Colonic mucosa (tissue), 4 donors: ENCODE measurements at places on chromosomes 4 and X.

DNA sequence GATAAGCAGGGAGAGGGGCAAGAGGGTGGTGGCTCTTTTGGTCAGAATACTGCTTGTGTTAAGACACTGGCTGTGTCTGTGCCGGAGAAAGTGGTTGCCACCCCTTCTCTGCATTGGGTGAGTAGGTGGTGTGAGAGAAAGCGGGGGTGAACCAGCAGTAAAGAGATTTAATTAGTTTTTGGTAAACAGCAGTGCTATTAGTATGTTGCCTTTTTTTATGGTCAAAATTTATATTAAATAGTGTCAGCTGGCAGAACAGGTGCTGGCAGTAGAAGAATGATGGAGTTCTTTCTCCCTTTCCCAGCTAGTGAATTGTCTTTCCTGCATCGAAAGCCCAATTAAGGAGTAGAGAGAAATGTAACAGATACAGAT lies 181.6 kb downstream of the LARP7 start:
- DNase-seq: no peak

DNA sequence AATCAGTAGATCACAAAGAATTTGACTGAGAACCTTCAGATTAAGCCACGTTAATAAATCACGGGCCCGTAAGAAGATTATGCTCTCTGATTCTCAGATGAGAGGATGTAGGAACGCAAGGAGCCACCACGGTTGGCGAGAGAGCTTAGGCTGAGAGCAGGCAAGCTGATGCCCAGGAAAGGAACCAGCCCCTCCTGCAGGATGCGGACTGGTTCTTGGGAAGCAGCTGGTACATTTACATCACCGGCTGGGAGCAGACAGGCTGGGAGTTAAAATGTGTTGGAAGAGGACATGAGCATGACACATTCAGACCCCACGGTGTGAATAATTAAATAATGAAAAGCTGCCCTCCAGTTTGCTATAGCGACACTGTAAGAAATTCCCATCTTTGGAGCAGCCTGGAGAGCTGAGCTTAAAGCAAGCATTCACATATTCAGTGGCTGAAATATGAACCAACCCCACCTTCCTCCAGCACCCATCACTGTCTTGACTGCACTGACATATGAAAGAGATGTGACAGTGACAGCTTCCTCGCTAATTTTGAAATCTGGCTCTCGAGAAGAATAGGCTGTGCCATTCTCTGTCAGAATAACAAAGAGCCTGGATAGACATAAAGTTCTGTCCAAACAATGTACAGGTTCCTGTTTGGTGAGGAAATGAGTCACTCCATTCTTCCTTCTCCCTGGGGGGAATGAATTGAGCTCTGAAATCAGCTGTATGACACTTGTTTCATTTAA lies 33.1 kb downstream of the LNX1 start:
- DNase-seq: no peak

- DNase-seq: no peak
Measured at GRCh38 chr4:133157460-133158160, 8.5 kb downstream of the PCDH10 start.

- DNase-seq: no peak
Measured at GRCh38 chrX:13721371-13721770, 13.0 kb downstream of the TRAPPC2 start.

DNA sequence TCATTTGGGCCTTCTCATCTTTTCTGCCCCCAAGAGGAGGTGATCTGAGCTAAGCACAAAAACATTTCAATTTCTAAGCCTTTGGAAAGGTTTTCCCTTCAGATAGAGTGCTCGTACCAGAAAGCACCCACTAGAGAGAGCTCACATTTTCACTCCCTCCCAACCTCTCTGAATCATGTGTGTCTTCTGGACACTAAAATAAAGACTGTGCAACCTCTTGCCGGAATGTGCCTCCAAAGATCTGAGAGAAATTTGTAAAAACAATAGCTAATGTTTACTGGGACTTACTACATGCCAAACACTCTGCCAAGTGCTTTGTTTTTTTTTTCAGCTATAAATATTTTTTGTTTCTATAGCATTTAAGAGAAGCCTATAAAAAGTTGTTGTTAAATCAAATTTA lies 120.6 kb upstream of the LNX1 start:
- no peak for DNase-seq

GRCh38 chrX:119455264-119455663 lies 13.0 kb upstream of the SLC25A5 start:
- DNase-seq: no peak

DNA sequence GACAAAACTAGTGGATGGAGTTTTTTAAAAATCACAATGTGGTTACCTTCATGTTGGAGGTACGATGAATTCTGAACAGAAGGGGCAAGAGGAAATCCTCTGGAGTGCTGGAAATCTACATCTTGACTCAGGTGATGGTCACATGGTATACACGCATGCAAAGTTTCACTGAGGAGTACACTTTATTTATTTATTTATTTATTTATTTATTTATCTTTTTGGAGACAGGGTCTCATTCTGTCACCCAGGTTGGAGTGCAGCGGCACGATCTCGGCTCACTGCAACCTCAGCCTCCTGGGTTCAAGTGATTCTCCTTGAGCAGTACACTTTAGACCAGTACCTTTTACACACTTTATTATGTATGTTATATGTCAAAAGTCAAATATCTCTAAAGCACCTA lies 645.7 kb upstream of the DIPK2B start:
- DNase-seq: no peak
